Upper lobe of right lung (tissue), 1 donor: ENCODE measurements at places on chromosomes 6 and 20. TPM values are rescaled to one million over a fixed set of nuclear protein-coding genes. Genes with fewer than 3 reads are reported as not detected.

The MEI4 gene
- not detected for total RNA-seq

The MAD2L1BP gene
- total RNA-seq = 18.5 TPM

The LTA gene
- 0.46 TPM for total RNA-seq

The KCNK16 gene
- total RNA-seq = not detected

The HLA-C gene
- 1,073 TPM for total RNA-seq

The BPIFB4 gene
- total RNA-seq = not detected

The SMOC2 gene
- total RNA-seq = 33.1 TPM

The SMLR1 gene
- total RNA-seq = not detected
